SK-N-MC (cell line): ENCODE measurements at places on chromosomes 5 and 9.

DNA sequence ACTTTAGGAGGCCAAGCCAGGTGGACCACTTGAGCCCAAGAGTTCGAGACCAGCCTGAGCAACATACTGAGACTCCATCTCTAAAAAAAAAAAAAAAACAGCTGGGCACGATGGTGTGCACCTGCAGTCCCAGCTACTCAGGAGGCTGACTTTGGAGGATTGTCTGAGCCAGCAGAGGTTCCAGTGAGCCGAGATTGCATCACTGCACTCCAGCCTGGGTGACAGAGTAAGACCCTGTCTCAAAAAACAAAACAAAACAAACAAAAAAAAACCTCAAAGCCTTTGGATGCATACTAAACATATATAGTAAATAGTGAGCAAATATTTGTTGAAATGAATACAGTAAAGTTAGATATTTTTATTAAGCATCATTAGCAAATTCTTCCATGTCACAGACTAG lies 5.3 kb downstream of the SLC35D2 start:
- DNase-seq = no peak

GRCh38 chr9:85200726-85201404 lies 531.3 kb downstream of the NTRK2 start:
- no peak for DNase-seq

- peak; percentile 92 for DNase-seq
Observed at GRCh38 chr9:101465326-101465915, 29.8 kb upstream of the ALDOB start.

GRCh38 chr9:121357011-121357410 lies 13.0 kb downstream of the STOM start:
- DNase-seq = no peak

GRCh38 chr9:123420592-123421111 lies 64.7 kb downstream of the CRB2 start:
- DNase-seq = no peak

DNA sequence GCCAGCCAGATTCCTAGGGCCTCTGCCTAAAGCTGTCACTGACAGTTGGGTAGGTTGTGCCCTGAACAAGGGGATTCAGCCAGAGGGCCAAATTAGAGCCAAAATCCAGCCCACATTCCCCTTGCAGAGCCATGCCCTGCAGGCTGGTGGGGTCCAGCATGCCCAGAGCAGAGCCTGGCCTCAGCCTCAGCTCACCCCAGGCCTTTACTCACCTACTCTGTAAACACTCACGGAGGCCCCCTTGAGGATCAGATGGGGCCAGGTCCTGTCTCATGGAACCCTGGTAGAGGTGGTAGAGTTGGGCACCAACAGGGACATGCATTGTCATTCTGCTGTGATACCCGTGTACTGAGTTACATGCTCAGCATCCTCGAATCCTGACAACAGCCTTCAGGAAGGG lies 74.9 kb downstream of the LMX1B start:
- no peak for DNase-seq

DNA sequence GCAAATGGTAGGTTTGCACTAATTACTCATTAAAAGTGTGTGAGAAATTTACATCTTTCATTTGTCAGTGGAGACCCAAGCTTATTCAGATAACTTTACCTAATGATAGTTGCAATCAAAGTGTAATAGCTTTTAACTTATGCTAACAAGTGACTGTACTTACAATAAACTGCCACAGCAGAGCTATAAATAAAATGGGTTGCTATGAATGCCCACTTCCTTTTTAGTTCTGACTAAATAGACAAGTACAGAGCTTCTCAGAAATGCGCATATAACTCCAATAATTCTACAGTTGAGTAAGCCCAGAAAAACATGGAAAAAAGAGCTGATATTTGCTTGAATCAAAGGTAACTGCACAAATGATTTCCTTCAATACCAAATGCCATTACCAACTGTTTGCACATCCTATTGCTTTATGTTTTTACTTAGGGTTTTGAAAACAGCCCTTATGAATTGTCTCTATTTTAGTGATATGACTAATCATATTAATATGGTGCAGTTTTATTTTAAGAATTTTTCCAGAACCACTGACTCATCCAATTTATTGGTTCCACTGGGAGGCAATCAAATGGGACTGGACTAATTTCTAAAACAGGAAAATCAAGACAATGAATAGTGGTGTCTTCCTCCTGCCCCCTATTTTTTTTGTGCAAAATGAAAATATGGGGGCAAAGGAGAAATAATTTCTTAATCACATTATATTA lies 84.1 kb downstream of the PPP2R2B start:
- no peak for DNase-seq

- no peak for DNase-seq
Observed at GRCh38 chr5:151674626-151675610, 11.8 kb downstream of the SPARC start.

DNA sequence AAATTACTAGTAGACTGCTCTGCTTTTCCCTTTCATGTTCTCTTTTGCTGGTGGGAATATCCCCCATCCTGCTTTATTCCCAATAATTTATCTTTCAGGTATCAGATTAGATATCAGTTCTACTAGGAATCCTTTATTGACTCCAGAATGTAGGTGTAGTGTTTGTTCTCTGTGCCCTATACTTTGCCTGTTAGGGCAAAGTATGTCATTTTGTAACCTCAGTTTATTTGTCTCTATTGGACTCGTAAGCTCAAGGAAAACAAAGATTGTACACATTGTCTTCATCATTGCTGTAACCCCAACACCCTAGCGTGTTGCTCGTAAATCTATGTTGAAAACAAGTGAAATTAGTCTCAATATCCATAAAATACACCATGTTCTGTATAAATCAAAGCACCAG lies 190.5 kb downstream of the COMMD10 start:
- no peak for DNase-seq

GRCh38 chr5:126837906-126838539 lies 61.1 kb downstream of the LMNB1 start:
- no peak for DNase-seq

- DNase-seq = no peak
Observed at GRCh38 chr5:149235841-149236240, 35.8 kb upstream of the AFAP1L1 start.

DNA sequence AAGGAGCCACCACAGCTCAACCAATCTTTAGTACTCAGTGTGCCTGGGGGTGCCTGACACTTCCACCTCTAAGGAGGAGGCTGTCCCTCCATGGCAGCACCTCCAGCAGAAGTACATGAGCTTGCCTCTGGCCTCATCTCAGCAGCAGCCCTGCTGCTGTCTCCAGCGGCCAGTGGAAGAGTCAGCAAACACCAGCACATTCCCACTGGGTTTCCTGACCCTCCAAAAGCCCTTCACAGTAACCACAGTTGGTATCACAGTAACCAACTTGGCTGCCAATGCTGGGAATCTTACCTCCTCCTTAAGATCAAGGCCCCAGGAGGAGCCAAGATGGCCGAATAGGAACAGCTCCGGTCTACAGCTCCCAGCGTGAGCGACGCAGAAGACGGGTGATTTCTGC lies 29.4 kb downstream of the FSTL4 start:
- DNase-seq = no peak

DNA sequence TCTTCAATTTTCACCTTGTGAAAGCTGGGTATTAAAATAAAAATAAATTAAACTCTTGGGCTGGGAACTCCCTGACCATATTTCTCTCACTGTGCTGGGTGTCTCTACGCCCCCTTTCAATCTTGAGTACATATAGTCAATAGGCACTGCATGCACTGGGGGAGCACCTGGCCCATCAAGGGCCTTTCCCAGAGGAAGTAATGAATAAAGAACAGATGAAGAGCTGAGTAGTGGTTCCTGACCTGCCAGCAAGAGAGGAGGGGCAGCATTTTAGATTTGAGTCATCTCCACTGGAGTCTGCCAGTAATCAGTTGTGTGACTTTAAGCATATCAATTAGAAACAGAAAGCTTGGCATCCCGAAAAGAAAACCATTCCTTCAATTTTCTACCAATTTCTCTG lies 6.2 kb downstream of the MAPKAP1 start:
- DNase-seq = no peak

GRCh38 chr5:176979669-176980068 lies 26.9 kb downstream of the UIMC1 start:
- DNase-seq = no peak

DNA sequence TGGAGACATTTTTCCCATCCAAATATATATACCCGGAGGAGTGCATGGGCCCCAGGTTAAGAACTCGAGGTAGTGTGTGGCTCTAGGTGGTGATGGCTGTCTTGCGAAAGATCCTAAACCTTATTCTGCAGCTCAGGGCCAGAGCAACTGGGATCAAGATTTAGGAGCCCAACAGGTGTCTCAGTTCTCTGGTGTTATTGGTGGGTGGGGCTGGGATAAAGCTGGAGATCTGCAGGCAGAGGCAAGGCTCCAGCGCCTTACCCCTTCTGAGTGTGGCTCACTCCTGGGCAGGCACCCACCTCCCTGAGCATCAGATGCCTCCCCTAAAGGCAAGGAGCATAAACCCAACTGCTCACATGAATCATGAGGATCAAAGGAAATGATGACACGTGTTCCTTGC lies 11.2 kb downstream of the UBE2QL1 start:
- no peak for DNase-seq

DNA sequence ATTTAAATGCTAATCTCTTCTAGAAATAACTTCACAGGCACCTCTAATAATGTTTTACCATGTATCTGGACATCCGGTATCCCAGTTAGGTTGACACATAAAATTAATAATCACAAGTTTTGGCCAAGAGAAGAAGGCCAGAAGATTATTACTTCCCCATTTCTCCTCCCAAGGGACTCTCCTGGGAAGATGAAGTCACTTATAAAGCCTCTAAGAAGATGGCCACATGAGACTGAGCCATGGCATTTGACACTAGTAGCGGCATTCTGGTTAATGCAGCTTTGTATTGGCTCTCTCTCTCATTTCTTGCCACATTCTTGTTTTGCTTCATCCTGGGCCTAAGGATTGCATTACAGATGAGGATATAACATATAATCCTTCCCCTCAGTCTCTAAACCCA lies 34.5 kb upstream of the RASA1 start:
- DNase-seq = no peak

DNA sequence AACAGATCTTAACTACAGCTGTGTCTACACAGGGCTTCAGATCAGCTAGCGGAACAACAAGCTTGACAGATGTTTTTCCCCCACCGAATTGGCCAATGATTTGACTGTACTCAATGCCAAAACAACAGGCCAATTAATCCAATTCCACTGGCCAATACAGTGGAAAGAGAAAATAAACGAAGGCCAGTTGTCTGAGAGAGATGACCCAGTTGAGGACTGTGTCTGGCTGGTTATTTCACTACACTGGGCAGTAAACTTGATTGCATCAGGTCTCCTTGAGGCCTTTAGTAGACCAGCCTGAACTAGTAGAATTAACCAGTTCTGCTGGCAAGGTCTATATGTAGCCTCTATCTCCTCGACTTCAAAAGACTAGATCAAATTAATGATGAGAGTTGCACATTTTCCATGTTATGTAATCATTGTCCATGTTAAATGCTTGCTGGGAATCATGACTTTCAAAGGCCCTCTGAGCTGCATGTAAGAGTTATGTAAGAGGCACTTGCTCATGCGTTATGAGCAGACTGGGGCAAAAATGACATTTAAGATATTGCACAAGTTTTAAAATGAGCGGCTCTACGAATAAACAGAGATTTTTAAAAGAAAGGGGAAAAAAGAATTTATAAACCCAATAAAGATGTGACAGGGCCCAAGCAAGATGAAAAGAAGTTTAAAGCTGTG lies 28.3 kb downstream of the SMIM23 start:
- DNase-seq = no peak

GRCh38 chr5:96220610-96221390 lies 212.2 kb downstream of the PCSK1 start:
- DNase-seq = no peak

GRCh38 chr9:99478469-99479027 lies 256.5 kb downstream of the SEC61B start:
- no peak for DNase-seq

DNA sequence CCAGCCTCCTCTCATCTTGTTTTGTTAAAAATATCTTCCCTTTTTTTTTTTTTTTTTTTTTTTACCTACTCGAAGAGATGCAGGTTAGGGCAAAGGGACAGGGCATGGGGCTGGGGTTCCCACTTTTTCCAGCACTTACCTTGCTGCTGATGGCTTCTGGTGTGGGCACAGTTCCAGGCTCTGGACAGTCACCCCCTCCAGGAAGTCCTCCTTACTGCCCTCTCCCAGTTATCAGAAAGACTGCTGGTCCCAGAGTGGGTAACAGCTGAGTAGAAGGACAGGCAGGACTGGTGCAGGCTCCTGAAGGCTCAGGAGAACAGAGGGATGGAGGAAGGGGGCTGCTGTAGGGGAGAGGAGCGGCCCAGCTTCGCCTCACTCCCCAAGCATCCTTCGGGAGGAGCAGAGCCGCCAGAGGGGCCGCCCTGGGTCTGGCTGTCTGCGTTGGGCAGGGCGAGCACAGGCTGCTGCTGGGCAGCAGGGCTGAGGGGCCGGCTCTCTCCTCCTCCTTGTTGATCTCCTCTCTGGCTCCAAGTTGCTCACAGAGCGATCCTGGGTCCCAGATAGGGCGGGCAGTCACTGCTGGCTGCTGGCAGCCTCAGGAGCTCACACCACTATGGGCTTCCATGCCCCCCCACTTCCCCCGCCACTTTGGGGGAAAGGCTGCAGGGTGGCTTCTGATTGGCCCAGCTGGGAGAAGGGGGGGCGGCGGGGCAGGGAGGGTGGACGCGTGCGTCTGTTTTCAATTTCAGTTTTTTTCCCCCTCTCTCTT lies at the start of gene PDGFRB:
PDGFRB (minus strand) TSS at position 588 of the 769 bp plus-strand sequence. CDS start 18,798 bp downstream, outside the sequence.
- no peak for DNase-seq

- DNase-seq = no peak
Observed at GRCh38 chr5:113320273-113320780, 114.5 kb downstream of the TSSK1B start.

DNA sequence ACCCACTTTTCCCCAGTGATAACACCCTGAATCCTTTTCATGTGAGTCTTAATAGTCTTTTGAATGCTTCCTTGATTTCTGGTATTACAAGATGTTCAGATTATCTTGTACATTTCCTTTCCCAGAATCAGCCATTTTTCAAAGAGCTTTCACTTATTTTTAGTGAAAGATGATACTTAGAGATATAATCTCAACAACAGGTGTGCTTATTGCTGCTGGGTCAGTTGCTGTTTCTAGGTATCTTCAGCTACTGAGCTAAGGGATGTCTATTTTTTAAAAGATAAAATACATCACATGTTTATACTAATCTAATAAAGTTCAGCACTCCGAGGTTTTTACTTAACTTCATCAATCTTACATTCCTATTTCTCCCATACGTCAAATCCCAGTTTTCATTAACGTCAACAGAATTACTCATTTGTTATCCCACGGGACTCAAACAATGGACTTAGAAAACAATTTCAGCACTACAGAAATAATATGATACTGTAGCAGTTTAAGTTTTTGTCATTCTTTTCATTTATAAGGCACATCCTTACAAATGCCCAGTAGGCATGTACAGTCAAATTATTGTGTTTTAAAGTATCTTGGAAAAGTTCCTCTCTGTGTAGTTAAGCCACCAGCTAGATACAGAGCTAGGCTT lies 9.0 kb downstream of the PCDHAC1 start:
- no peak for DNase-seq

- no peak for DNase-seq
Observed at GRCh38 chr5:127203818-127204217, 86.8 kb upstream of the MEGF10 start.

DNA sequence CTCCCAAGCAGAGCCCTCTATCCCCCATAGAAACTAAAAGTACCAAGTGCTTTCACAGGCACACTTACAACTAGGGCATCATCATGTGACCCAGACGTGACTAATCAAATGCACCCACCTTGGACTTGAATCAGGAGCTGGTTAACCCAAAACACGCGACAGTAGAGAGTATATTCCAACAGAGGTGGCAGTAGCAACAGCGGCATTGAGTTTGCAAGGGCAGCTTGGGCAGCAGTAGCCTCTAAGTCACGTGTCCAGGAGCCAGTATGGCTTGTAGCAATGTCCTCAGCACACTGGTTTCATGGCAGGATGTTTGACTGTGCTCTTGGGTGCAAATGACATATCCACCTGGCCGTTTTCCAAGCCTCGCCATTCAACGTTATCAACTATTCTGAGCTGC lies 73.4 kb upstream of the DNAH5 start:
- no peak for DNase-seq
